Smooth muscle cell of the coronary artery (primary cell): ENCODE measurements at places on chromosomes 5 and 9. TPM values are rescaled to one million over a fixed set of nuclear protein-coding genes. Genes with fewer than 3 reads are reported as not detected.

The BNIP1 gene
- total RNA-seq: 12.1 and 21.0 TPM in 2 replicates

The MED22 gene
- total RNA-seq: 13.8 and 63.1 TPM in 2 replicates

The MEIKIN gene
- not detected in 2 replicates for total RNA-seq

The AHRR gene
- 7.6 and 10.7 TPM in 2 replicates for total RNA-seq

The BTNL8 gene
- total RNA-seq: under 0.01 TPM in 1 of 2 replicates, not detected in the other

The TMC1 gene
- total RNA-seq: 0.68 and 1.3 TPM in 2 replicates

The SOWAHA gene
- total RNA-seq: not detected in 2 replicates
